ENCODE measurements at places on chromosomes 16 and 17. TPM values are rescaled to one million over a fixed set of nuclear protein-coding genes. Genes with fewer than 3 reads are reported as not detected.
A peak's percentile ranks its signal among the peaks of the same experiment; 100 is the strongest.

DNA sequence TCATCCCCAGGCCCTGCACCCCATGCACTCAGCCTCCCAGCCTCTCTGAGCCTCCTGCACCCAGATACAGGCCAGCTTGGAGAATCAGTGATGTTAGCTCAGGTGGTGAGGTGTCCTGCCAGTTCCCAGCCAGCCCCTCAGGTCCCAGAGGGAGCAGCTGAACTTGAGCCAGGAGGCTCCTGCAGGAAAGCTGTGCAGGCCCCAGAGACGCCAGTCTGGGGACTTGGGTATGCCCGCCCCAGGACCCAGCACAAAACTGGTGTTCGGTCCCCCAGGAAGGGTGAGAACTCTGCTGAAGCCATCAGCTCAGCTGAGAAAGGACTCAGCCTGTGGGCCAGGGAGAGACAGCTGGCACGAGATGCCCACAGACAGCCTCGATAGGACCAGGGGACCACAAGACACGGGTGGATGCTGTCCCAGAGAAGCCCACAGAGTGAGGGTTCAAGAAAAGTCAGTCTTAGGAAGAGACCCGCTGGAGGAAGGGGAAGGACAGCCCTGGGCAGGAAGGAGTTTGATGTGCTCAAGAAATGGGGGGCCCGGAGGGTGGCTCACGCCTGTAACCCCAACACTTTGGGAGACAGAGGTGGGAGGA, 11.0 kb downstream of the ENDOV start:
- H3K27ac ChIP-seq = no peak overlapping the region
- peaks cover 2% of the 10 kb centered on the region for H3K27me3 ChIP-seq
- H3K4me1 ChIP-seq = peaks cover 19% of the 10 kb centered on the region
- no peaks in the 10 kb centered on the region for H3K36me3 ChIP-seq

GRCh38 chr17:31838636-31839225, 20.3 kb downstream of the COPRS start:
- DNase-seq = no peak
- H3K27ac ChIP-seq = no peak overlapping the region
- no peak overlapping the region for H3K4me3 ChIP-seq

- DNase-seq = no peak
- no peaks in the 10 kb centered on the region for H3K27me3 ChIP-seq
- H3K4me3 ChIP-seq = no peak overlapping the region
- peaks cover 64% of the 10 kb centered on the region for H3K36me3 ChIP-seq
- H3K27ac ChIP-seq = peak overlapping the region; percentile 96
Observed at GRCh38 chr17:80845863-80846671, 145.6 kb upstream of the CHMP6 start.

GRCh38 chr16:89383095-89384003, 107.0 kb downstream of the ANKRD11 start:
- H3K4me1 ChIP-seq = peaks cover 74% of the 10 kb centered on the region
- H3K27ac ChIP-seq = peak overlapping the region; percentile 87
- H3K27me3 ChIP-seq = no peaks in the 10 kb centered on the region
- H3K36me3 ChIP-seq = peaks cover 21% of the 10 kb centered on the region
- H3K4me3 ChIP-seq = peak overlapping the region; percentile 58

DNA sequence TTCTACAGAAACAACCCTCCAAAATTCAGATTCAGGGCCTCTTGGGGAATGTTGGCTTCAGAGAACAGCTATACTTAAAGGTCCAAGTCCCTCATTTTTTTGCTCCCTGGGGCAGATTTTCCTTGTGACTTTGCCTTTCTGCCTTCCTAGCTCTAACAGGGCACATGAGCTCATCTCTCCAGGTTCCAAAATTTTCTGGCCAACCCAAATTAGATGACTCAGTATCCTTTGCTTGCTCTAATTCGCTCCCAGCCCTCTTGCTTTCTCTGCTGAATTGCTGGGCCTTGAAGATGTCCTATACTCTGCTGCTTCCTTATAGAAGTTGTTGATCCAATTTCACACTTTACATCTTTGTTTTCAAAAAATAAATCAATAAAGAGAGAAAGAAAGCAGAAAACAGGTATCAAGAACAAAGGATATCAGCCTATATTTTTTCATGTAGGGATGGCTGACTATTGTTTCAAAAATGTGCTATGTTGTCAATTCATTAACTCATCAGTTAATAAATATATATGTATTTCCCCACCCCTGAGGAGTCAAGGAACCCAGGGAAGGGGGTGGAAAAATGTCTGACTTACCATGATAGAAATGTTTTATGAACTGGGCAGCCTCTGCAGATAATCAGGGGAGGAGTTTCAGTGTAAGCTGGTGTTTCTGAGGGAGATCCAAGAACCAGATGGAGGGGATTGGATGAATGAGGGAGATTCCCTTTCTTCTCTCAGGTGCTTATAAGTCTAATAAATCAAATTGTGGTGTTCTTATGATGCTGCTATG, 1.0 kb upstream of the KRTAP4-2 start:
- no peaks in the 10 kb centered on the region for H3K4me1 ChIP-seq
- H3K27ac ChIP-seq = no peak overlapping the region
- H3K36me3 ChIP-seq = no peaks in the 10 kb centered on the region
- no peak overlapping the region for H3K4me3 ChIP-seq
- H3K27me3 ChIP-seq = peaks cover 3% of the 10 kb centered on the region

DNA sequence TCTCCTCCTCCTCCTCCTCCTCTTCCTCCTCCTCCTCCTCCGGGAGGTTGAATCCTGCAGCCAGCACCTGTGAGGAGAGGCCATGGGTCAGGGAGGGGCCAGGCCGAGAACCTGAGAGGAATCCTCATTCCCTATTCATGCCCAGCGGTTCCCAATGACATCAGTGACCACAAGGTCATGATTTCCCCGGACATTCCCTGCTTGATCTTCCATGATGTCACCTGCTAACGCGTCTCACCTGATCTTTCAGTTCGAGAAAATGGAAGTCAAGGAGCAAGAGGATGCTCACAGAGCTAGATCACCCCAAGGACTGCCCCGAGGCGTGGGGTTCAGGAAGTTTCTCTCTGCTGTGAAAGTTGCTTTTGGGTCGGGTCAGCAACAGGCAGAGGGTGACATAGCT, 5.4 kb downstream of the APOBR start:
- H3K27ac ChIP-seq = no peak overlapping the region
- H3K4me3 ChIP-seq = no peak overlapping the region
- peaks cover 34% of the 10 kb centered on the region for H3K4me1 ChIP-seq
- peaks cover 38% of the 10 kb centered on the region for H3K36me3 ChIP-seq
- no peaks in the 10 kb centered on the region for H3K27me3 ChIP-seq

GRCh38 chr16:26175944-26176343, 484.2 kb downstream of the HS3ST4 start:
- no peaks in the 10 kb centered on the region for H3K27me3 ChIP-seq
- H3K27ac ChIP-seq = no peak overlapping the region
- DNase-seq = no peak
- no peaks in the 10 kb centered on the region for H3K4me1 ChIP-seq
- no peak overlapping the region for H3K4me3 ChIP-seq

DNA sequence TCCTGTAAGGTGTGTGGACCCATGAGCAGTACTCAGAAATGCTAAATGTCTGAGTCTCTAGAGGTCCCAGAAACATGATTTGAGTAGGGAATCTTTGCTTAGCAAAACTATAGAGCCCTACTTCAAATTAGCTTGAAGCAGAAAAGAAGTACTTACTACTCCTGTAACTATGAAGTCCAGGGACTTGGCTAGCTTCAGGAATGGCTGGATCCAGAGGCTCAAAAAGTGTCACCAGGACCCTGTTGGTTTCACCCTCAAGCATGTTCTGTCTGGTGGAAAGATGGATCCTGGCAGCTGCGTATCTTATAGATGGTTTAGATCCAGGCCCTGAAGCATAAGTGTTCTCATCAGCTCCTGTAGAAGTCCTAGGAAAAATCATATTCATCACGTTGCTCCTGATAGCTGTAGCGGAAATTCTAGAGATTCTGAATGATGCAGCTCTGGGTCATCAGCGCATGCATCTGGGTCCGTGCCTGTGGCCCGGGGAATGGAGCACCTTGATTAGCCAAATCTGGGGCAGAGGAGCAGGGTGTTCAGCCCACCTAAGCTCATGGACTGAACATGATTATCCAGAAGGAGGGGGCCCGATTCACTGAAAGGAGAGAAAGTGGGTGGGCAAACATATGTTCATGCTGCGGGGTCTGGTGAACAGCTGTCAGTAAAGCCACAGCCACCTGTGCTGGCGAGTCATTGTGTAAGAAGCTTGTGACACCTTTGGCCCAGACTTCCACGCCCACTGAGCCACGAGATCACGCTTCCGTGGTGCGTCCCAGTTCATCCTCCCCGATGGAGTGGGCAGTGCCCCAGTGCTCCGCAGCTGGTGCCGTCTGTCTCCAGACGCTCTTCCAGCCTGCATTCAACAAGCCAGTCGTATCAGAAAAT, 260.6 kb downstream of the CPPED1 start:
- no peak for DNase-seq
- peak overlapping the region; percentile 8 for H3K27ac ChIP-seq
- H3K27me3 ChIP-seq = no peaks in the 10 kb centered on the region
- peaks cover 41% of the 10 kb centered on the region for H3K36me3 ChIP-seq

GRCh38 chr16:995087-995486, 13.5 kb downstream of the SOX8 start:
- peaks cover 26% of the 10 kb centered on the region for H3K4me1 ChIP-seq
- H3K27me3 ChIP-seq = peaks cover 36% of the 10 kb centered on the region
- H3K36me3 ChIP-seq = no peaks in the 10 kb centered on the region

GRCh38 chr16:53043428-53043831, 9.3 kb downstream of the CHD9NB start:
- DNase-seq = no peak
- peaks cover 7% of the 10 kb centered on the region for H3K27me3 ChIP-seq
- no peaks in the 10 kb centered on the region for H3K4me1 ChIP-seq
- H3K4me3 ChIP-seq = no peak overlapping the region
- H3K27ac ChIP-seq = no peak overlapping the region
- H3K36me3 ChIP-seq = no peaks in the 10 kb centered on the region

DNA sequence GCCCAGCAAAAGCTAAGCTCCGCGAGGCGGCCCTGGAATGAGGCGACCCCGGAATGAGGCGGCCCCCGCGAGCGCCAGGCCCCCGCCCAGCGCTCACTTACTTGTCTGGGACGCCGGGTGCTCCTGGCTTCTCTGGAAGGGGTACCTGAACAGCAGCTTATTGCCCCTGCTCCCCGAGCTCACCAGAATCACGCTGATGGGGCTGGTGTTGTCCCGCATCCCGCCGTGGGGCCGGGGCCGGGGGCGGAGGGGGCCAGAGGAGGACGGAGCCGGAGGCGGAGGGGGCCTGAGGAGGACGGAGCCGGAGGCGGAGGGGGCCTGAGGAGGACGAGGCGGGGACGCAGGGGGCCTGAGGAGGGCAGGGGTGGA, 440 bp downstream of the NPRL3 start:
- peak; percentile 41 for DNase-seq
- H3K27ac ChIP-seq = peak overlapping the region; percentile 69
- peaks cover 2% of the 10 kb centered on the region for H3K27me3 ChIP-seq
- peak overlapping the region; percentile 75 for H3K4me3 ChIP-seq
- peaks cover 32% of the 10 kb centered on the region for H3K4me1 ChIP-seq

DNA sequence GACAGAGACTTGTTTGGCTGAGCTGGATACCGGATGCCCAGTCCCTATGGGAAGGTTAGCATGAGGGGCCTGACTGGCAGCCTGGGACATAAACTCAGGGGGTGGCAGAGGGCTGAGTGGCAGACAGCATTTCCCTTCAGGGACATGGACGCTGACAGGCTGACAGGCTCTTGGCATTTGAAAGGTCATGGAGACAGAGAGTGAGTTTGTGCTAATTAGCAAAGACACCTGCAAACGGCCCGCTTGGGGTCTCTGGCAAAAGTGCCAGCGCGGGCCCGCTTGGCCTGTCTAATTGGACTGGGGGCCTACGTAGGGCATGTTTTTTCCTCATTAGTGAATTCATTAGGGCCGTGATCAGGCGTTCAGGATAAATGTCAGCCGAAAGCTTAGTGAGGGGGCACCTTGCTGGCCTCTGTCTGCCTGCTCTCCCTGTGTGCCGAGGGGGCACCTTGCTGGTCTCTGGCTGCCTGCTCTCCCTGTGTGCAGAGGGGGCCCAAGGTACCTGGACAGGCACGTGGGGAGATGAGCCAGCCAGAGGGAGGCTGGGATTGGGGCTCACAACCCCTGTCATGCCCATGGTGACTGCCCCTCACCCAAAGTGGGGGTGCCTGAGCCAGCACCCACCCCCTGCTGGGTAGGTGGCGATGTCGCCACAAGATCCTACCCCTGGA, 7.7 kb downstream of the NECAB2 start:
- no peak overlapping the region for H3K4me3 ChIP-seq
- peaks cover 2% of the 10 kb centered on the region for H3K27me3 ChIP-seq
- no peak overlapping the region for H3K27ac ChIP-seq
- no peak for DNase-seq
- H3K4me1 ChIP-seq = no peaks in the 10 kb centered on the region
- no peaks in the 10 kb centered on the region for H3K36me3 ChIP-seq

DNA sequence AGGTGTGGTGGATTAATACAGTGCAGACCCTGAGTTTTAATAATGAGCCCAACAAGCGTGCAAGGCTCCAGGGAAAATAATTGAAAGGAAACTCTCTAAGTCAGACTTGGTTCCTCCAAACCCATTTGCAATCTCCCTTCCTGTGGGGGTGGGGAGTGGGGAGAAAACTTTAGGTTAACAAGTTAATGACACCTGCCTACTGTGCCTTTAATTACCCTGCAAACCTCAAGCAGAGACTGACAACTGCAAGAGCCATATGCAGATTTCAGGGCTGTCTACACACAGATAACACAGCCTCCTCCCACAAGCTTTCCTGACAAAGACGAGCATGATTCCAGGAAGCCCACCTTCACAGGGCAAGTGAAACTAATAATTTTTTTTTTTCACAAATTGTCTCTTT, 359.3 kb downstream of the HS3ST4 start:
- H3K36me3 ChIP-seq = no peaks in the 10 kb centered on the region
- H3K27ac ChIP-seq = no peak overlapping the region
- no peaks in the 10 kb centered on the region for H3K4me1 ChIP-seq
- no peaks in the 10 kb centered on the region for H3K27me3 ChIP-seq
- DNase-seq = no peak

DNA sequence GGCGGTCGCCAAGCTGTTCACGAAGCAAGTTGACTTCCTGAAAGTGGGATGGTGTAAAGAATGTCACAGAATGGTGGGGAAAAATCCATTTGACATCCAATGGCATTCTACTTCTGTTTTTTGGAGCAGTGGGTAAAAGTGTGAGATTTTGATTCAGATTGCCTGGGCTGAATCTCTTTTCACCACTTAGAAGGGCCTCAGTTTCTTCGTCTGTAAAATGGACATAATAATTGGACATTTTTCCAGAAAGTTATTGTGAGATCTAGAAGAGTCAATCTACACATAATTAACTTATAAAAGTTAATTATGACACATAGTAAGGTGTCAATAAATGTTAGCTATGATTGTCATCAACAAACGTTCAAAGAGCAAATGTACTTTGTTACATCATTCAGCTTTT, 3.0 kb downstream of the KRT40 start:
- H3K4me3 ChIP-seq = no peak overlapping the region
- no peak for DNase-seq
- no peak overlapping the region for H3K27ac ChIP-seq
- no peaks in the 10 kb centered on the region for H3K4me1 ChIP-seq

Gene SLC7A5
- total RNA-seq = 178 TPM

Gene PRAC1
- total RNA-seq = not detected

Gene IFT20
- total RNA-seq = 25.7 TPM

Gene KREMEN2
- not detected for total RNA-seq

Gene DNAH3
- total RNA-seq = 0.05 TPM

Gene ITGB4
- total RNA-seq = 0.43 TPM

Gene C16orf54
- 94.6 TPM for total RNA-seq

Data from activated CD4-positive, alpha-beta memory T cell treated with anti-CD3 and anti-CD28 coated beads, Interleukin-2, amount 10 ng/mL, durations not matched to agents 7 days and 5 days (primary cell).